Stimulated activated CD8-positive, alpha-beta memory T cell treated with anti-CD3 and anti-CD28 coated beads, Interleukin-15, amount 100 ng/mL, for 48 hours (primary cell): ENCODE measurements at places on chromosomes 2 and 18.

GRCh38 chr2:189548666-189549448 is 31.7 kb downstream of the SLC40A1 start:
- DNase-seq, result no peak

GRCh38 chr2:15120631-15121030 is 440.5 kb downstream of the NBAS start:
- DNase-seq, result no peak

- no peak for DNase-seq
Observed at GRCh38 chr18:604771-605170, 8.0 kb downstream of the CLUL1 start.

- no peak for DNase-seq
Observed at GRCh38 chr2:44286884-44287638, 11.8 kb downstream of the SLC3A1 start.

DNA sequence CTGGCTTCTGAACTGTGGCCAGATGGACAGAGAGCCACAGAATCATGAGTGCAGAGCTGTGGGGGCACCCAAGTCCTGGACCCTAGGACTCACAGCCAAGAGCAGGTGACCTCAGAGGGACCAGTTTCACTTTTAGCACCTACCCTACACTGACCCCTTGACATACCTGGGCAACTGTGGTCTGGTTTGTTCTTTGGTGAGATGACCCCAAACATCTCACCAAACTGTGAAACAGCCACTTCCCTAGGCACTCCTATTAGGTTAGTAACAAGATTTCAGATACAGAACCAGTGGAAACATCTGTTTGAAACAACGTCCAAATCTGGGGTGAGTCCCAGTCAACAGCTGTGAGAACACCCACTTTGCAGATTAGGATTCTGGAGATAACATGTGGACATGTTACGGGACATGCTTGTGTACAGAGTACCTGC is 1.9 kb upstream of the ZFP36L2 start:
- DNase-seq, result no peak

- DNase-seq, result no peak
Observed at GRCh38 chr18:10145546-10145945, 231.7 kb downstream of the VAPA start.
